ENCODE measurements at places on chromosomes 12 and 14.
A peak's percentile ranks its signal among the peaks of the same experiment; 100 is the strongest.

DNA sequence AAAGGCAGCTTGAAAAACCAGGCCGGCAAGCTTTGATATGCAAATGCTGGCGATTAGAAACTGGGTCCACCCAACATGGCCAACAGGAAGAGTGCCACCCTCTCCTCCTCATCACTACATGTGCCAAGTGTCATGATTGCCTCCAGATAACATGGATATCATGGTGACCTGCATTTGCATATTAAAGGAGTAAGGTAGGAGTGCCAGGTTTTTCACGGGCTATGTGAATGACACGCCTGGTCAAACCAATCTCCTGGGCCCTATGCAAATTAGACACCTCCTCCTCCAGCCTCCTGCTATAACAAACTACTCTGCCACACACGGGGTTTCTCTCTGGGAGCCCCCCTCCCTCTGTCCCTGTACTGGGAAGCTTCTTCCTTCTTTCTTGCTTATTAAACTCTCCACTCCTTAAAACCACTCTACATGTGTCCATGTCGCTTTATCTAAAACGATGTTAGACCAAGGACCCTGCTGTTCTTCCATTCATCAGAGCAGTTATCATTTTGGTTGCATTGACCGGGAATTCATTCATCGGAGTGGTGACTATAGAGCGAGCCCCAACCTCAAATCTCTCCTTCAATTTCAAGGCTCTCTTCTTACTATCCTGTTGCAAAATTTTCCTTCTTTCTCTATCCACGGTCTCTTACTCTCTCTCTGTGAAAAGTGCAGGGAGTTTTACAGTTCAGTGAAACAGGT lies 27.5 kb downstream of the APOBEC1 start:
- no peak for DNase-seq

GRCh38 chr12:28958553-28959195 lies 190.4 kb upstream of the FAR2 start:
- no peak for DNase-seq

- no peak for DNase-seq
Measured at GRCh38 chr14:54512393-54512792, 2.7 kb downstream of the CGRRF1 start.

GRCh38 chr14:34103176-34103575 lies 152.3 kb upstream of the EGLN3 start:
- no peak for DNase-seq

GRCh38 chr12:52539083-52539820 lies 13.7 kb downstream of the KRT71 start:
- no peak for DNase-seq

DNA sequence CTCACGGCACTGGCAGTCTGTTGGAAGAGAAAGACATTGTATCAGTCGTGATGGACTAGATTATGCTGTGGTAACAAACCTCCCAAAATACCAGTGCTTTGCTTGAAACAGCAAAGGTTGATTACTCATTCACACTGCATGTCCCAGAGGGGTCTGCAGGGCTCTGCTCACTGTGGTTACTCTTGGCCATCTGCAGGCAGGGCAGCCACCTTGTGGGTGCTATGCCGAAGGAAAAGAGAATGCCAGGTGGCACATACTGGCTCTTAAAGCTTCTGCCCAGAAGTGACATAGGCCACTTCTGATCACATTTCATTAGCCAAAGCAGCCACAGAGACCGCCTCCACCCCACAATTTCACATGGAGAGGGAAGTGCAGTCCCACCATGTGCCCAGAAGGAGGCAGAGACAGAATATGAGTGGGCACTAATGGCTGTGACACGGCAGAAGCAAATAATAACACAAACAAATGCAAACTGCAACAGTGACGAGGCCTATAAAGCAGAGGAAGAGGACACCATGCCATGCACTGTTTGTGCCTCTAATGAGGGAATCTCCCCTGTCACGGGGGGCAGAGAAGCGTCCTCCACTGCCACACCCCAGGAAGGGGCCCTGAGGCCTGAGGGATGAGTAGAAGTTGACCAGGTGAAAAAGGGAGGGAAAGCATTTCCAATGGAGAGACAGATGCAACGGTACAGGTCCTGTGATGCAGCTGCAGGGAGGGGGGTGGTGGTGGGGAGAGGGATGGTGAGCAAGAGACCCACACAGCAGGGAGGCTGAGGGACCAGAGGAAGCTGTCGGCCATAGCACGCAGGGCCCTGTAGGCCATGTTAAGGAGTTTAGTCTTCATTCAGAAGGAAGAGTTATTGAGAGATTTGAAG lies 51.7 kb upstream of the KICS2 start:
- DNase-seq, result no peak

DNA sequence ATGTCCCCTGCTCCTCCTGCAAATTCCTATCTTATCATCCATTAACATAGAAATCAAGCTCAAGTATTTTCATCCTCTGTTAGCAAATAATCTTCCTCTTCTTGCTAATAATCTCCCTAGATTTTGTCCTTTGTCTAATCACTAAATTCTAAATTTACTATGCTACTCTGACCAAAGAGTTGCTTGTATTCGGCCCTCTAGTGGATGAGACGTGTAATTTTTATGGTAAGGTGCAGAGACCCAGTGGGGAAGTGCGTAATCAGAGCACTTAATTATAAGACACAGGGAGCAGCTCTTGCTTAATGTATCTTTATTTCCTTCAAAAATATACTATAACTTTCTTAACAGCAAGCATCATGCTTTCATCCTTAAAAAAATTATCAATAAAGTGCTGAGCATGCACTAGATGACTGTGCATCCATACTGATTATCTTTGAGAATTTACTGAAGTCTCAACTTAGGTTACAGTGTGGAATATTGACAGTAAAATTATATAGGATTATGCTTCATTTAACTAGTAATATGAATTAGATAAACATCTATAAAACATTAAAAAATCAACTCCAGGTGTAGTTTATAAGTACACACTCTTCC lies 212.6 kb downstream of the SLC16A7 start:
- DNase-seq, result no peak

GRCh38 chr12:49689785-49690184 lies 17.4 kb downstream of the FMNL3 start:
- DNase-seq, result no peak

DNA sequence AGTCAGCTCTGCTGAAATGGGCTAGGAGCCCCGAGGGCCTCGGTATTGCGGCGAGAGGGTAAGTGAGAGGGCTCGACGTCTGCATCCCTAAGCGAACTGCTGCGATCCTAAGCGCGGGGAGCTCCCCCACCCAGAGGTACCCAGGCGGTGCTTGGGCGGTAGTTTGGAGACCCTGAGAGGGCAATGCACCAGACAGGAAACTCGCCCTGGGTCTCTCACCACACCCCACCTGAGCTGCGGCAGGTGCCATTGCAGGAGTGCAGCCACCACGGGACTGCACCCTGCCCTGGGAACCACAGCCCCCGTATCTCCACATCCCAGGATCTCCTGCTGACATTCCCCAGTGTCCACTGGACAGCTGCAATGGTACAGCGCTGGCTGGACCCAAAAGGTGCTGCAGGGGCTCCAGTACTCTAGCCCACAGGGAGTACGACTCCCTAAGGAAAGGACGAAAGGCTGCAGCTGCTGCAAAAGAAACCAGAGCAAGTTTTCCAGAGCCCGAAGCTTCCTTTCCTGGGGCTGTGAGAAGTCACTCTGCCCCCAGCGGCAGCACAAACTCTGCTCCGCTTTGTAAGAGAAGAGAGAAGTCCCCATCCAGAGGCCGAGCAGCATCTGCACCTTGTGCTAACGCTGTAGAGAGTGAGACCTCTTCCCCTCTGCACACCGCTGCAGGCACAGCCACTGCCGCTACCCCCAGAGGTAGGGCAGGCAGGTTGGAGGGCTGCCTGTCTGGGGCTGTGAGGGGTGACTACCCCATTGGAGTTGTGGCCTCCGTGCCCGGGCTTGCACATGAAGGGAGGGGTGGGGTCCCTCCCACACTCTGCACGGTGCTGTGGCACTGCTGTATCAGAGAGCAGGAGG lies 31.1 kb upstream of the MON2 start:
- peak; percentile 61 for DNase-seq

GRCh38 chr14:46054526-46054925 lies 597.1 kb downstream of the RPL10L start:
- no peak for DNase-seq

DNA sequence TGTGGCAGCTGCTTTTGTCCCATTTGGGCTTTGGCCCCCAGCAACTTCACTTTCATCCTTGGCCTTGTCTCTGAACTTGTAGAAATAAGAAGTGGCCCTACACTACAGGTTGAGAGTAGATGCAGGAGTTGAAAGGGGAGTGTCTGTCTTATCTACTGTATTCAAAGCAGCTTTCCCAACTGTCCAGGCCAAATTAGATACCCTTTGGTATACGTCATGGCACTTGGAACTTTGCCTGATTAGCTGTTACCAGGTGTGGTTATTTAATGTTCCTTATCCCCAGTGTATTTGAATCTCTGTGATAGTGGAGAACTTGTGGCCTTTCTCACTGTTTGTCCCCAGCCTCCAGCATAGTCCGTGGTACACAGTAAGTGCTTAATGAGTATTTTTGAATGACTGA lies 33.5 kb downstream of the SUDS3 start:
- DNase-seq, result no peak

GRCh38 chr12:117046011-117046369 lies 53.2 kb downstream of the TESC start:
- DNase-seq, result no peak

GRCh38 chr12:49982246-49983087 lies 9.7 kb downstream of the AQP6 start:
- DNase-seq, result no peak

- DNase-seq, result no peak
Measured at GRCh38 chr12:118428643-118429042, 52.3 kb downstream of the SUDS3 start.

- no peak for DNase-seq
Measured at GRCh38 chr14:69539631-69540410, 34.9 kb downstream of the CCDC177 start.

- no peak for DNase-seq
Measured at GRCh38 chr12:110277530-110278254, 3.4 kb upstream of the ATP2A2 start.

GRCh38 chr12:49705479-49706134 lies 1.6 kb downstream of the FMNL3 start:
- DNase-seq, result peak; percentile 45

- DNase-seq, result no peak
Measured at GRCh38 chr12:129696405-129696804, 207.4 kb downstream of the TMEM132D start.

DNA sequence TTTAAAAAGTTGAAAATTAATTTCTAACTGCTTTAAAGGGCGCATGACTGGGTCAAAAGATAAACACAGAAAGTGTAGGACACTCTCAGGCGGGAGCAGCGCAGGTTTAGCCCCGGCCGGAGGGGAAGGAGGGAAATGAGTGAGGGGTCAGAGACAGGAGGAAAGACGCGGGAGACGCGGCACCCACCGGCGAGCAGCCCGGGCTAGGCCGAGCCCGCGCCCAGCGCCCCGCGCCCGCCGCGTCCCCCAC lies 591 bp downstream of the GXYLT1 start:
- no peak for DNase-seq

- DNase-seq, result no peak
Measured at GRCh38 chr14:69615121-69615495, 3.7 kb downstream of the SUSD6 start.

- DNase-seq, result no peak
Measured at GRCh38 chr12:65217086-65217485, 47.7 kb downstream of the LEMD3 start.

DNA sequence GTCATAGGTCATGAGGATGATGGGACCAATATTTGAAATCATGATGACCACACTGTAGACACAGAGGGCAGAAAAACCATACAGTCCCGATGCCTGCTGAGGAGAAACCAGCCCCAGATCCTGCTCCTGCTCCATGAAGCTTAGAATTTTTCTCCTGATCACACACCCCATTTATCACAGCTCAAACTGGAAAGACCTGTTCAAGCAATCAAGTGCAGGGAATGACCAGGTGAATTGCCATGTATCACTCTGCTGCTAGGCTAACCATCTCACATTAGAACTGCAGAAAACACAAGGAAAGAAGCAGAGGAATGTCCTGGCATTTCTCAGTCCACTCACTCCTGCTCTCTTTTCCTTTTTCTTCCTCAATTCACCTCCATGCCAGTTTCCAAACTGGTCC lies 18.1 kb downstream of the MANSC1 start:
- DNase-seq, result no peak

GRCh38 chr12:39873065-39873464 lies 232.8 kb downstream of the SLC2A13 start:
- DNase-seq, result no peak

GRCh38 chr12:122980183-122981035 lies at the start of gene ARL6IP4:
TSS of gene ARL6IP4 (plus strand) at chr12:122980681. CDS start at chr12:122981140, 459 bp downstream.
- no peak for DNase-seq

DNA sequence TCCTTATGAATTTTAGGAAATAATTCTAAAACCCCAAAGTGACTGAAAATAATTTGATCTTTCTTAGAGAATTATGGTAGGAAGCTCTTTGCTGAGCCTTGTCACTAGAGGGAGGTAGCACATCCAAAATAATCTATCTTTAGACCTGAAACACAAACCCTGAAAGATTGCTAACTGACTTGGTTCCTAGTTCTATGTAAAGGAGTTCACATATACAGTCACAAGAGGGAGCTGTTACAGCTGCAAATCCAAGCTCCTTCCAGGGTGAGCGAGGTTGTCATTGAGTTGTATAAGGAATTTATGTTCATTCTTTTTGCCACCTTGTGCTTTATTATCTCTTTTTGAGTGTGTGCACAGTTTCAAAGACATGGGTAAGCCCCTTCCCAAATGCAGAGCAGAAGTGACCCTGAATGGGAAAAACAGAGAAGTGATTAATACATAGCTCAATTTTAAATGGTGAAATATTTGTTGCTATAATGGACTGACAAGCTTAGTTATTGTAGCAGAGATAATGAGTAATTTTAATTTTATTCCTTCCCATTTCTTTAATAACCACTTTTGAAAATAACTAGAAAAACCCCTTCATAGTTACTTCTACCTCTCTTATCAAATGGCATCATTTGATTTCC lies 387.9 kb downstream of the DAD1 start:
- no peak for DNase-seq

DNA sequence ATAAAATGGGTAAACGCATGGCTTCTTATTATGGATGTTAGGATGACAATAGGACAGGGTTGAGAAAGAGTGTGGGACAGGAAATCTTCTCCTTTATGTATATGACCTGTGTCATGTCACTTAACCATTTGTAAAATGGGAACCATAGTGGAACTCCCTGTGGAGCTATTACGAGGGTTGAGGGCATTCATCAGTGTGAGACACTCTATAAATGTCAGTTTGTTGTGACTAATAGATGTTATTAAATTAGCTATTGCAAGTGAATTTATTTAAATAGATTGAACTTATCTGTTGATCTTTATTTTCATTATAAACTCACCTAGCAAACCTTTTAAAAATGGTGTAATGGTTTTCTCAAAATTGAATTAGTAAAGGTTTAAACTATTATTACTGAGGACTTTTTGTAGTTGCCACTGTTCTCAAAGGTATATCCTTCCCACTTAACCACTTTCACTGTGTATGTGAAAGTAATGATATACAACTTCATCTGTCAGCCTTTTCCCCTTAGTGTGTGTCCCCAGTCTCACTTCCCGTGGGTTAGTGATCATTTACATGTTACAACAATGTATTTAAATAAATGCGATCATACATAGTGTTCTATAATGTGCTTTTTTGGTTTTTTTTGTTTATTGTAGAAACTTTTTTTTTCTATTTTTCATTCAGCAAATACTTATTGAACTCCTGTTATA lies 17.1 kb downstream of the HELB start:
- no peak for DNase-seq

- DNase-seq, result no peak
Measured at GRCh38 chr12:120932058-120932457, 27.9 kb upstream of the SPPL3 start.

- no peak for DNase-seq
Measured at GRCh38 chr12:90020881-90021280, 312.2 kb upstream of the ATP2B1 start.

GRCh38 chr12:55899082-55899481 lies 28.6 kb downstream of the PYM1 start:
- DNase-seq, result no peak

GRCh38 chr14:98137131-98138025 lies 1134.6 kb downstream of the BCL11B start:
- no peak for DNase-seq
